Cardiac muscle cell (in vitro differentiated cells and primary cell): ENCODE measurements at places on chromosomes 3 and 15. TPM values are rescaled to one million over a fixed set of nuclear protein-coding genes. Genes with fewer than 3 reads are reported as not detected.

DNA sequence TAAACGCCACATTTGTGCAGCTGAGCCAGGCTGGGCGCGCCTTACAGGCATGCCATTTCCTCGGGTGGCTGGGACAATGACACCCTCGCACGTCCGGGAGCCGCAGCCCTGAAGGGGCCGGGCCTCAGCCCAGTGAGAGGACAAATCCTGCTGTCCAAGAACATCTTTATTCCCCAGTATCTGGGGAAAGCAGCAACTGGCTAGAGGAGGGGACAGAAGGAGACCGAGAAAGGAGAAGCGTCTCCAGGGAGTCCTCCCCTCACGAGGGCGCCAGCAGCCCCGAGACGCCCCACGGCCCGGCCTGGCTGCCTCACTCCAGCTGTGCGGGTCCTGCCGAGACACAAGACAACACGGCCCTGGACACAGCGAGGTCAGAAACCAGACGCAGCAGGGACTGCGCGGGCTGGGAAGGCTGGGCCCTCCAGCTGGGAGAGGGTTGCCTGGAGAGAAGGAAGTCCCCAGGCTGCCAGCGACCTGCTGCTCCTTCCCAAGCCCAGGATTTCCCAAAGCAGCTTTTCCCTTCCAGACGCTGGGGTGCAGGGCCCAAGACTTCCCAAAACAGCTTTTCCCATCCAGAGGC lies 130.2 kb downstream of the CHSY1 start:
- peak; percentile 75 for DNase-seq

Gene HDC
- 0.56 TPM in 1 of 2 replicates, not detected in the other for total RNA-seq

DNA sequence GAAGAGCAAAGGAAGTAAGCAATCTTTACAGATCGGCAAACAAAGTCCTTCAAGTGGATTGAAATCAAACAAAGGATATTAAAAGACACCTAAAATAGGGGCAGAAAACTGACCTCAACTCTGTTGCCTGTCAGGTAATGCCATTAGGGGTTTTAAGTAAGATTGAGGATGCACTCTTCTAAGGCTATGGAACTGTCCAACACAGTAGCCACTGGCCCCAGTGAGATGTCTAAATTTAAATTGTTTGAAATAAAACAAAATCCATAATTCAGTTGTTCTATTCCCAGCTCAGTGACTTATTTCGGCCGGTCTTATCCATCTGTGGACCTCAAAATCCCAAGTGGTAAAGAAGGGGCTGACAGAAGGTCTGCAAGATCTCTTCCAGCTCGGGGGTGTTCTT lies 49.5 kb upstream of the LMCD1 start:
- DNase-seq = no peak

GRCh38 chr15:66251790-66252684 lies 1.5 kb downstream of the MEGF11 start:
- peak; percentile 50 for DNase-seq

Gene CNTN3
- total RNA-seq = 0.09 and 0.18 TPM in 2 replicates

- peak; percentile 84 for DNase-seq
Measured at GRCh38 chr15:36358094-36358493, 221.3 kb upstream of the CDIN1 start.

Gene SLC6A11
- total RNA-seq = 0.04 and 0.18 TPM in 2 replicates
